ENCODE measurements at places on chromosomes 11 and 22.
A peak's percentile ranks its signal among the peaks of the same experiment; 100 is the strongest.

- DNase-seq, result no peak
These were observed at the start of gene LMF2 for GRCh38 chr22:50507421-50507990. Gene LMF2 (minus strand): TSS chr22:50507702. CDS start chr22:50507675, 27 bp downstream.

GRCh38 chr11:119371778-119372182 lies 9.7 kb downstream of the USP2 start:
- DNase-seq, result no peak

DNA sequence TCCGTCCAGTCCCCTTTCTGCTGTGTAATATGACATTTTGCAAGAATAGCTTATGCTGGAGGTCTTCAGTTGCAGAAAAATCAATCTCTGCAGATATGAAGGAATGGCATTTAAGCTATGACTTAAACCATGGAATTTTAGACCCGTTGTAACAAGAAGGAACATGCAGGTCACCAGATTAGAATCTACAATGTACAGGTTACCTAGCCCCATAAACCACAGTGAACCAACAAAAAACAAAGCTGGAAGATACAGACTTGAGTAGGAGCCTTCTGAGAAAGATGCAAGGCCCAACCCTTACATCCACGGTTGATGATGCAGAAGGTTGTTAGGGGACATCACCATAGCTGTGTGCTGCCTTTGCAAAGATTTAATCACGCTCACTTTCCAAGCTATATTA lies 132.5 kb downstream of the WT1 start:
- DNase-seq, result no peak

DNA sequence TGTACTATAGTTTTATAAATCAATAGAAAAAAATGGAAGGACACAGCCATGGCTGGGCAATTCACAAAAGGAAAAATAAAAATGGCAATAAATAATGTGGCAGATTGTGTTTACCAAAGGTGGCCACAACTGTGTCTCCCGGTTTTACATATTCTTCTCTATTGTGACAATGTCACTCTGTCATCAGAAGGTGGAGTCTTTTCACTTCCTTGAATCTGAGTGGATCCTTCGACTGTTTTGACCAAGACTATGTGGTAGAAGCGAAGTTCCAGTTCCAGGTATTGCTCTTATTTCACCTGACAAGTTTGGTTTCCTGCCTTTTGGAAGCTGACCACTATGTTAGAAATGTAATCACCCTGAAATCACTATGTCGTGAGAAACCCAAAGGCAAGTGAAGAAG lies 31.0 kb upstream of the HSD17B12 start:
- no peak for DNase-seq

DNA sequence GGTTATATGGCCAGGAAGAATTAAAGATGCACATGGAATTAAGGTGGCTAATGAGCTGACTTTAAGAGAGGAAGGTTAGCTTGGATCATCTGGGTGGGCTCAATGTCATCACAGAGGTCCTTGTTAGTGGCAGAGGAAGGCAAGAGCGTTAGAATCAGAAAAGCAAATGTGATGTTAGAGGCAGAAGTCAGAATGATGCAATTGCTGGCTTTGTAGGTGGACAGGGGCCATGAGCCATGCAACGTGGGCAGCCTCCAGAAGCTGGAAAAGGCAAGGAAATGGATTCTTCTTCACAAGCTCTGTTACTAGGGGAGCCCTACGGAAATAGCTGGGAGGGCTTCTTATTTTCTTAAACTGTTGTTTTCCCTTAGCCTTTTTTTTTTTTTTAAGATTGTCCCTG lies 2.3 kb upstream of the CBLIF start:
- DNase-seq, result no peak

DNA sequence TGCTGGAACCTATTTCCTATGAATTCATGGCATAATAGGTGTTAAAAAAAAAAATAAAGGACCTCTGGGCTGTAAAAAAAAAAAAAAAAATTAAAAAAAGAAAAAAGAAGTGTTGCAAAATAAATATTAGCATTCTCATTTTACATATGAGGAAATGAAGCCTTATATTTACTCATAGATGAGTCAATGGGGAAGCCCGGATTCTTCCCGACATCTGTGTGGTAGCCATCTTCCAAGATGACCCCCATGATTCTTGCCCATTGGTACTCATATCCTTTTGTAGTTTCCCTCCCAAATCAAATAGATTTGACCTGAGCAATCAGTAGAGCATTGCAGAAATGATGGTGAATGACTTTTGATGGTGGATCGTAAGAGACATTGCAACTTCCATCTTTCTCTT lies 3.0 kb upstream of the SWAP70 start:
- DNase-seq, result no peak

DNA sequence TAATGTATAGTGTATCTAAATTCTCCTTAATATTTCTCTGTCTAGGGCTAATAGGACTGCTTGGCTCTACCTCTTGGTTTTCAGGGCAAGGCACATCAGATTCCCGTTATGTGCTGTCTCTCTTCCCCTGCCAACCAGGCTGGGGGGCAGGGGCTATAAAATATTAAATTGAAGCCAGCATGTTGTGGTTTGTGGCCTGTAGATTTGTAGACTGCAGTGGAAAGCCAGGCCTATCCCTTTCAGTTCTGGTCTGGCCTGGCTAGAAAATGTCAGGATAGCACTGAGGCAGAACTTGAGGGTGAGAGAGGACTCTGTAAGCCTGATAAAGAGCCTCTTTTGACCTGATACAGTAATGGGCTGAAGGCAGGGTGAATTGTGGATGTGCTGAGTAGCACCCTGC lies 14.4 kb upstream of the GRK2 start:
- no peak for DNase-seq

DNA sequence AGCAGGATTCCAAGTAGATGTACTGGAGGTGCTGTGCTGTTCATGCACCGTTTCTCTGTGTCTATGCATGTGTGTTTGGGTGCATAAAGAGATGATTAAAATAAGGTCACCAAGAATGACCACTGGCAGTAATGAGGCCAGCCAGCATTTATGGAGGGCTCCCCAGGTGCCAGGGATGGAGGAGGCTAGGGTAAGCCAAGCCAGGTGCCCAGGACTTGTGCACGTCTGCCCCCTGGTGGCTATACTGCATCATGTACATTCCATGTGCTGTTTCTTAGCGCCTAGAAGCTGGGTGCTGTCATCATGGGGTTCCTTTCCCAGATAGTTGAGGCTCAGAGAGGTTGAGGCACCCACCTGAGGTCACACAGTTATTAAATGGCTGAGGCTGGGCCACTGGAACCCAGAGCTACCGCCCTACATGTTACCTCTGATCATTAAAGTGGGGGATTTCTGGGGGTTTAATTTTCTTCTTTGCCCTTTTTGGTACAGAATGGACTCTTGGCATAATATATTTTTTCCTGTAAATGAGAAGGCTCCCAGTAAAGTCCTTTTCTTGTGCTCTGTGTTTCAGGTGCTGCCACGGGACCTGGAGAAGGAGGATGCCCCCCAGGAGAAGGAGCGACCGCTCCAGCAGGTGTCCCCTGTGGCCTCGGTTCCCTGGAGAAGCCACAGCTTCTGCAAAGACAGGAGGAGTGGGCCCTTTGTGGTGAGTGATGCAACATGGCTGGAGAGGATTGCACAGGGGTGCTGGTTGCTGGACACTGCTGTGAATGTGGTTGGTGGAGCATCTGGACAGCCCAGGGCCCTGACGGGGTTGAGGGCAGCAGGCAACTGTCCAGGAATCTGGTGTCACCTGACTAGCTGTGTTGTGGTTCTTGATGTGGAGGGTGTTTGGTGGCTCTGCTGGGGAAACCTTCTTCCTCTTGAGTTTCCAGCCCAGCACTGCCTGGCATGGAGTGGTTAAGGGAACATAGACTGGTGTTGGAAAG lies 96.4 kb downstream of the KIAA1671 start:
- DNase-seq, result peak; percentile 69

- DNase-seq, result peak; percentile 37
These were observed 13.0 kb upstream of the OPCML start for GRCh38 chr11:133545199-133545803.

- DNase-seq, result no peak
These were observed 16.1 kb downstream of the RBX1 start for GRCh38 chr22:40967111-40967760.
